ENCODE measurements at places on chromosomes 3 and 15. TPM values are rescaled to one million over a fixed set of nuclear protein-coding genes. Genes with fewer than 3 reads are reported as not detected.

Gene UBAP1L
- total RNA-seq, result 1.3 TPM

Gene PPP1R14D
- not detected for total RNA-seq

Gene PROK2
- total RNA-seq, result not detected

Gene EFCC1
- total RNA-seq, result not detected

Gene CCDC33
- 6.8 TPM for total RNA-seq

Gene LTK
- 0.09 TPM for total RNA-seq

Gene ADIPOQ
- not detected for total RNA-seq

Gene ZNF385D
- total RNA-seq, result not detected

Measured in A549 treated with Hydrocortisone at 1 μM for 4 hours (cell line).